Breast epithelium (tissue), 4 donors: ENCODE measurements at places on chromosomes 2 and 18. TPM values are rescaled to one million over a fixed set of nuclear protein-coding genes. Genes with fewer than 3 reads are reported as not detected.
A peak's percentile ranks its signal among the peaks of the same experiment; 100 is the strongest.

- DNase-seq = no peak
Observed at GRCh38 chr2:182207049-182207746, 219.6 kb downstream of the PDE1A start.

GRCh38 chr2:100887713-100888495, 68.0 kb downstream of the NPAS2 start:
- peak; percentile 48 for DNase-seq

Gene SLC38A11
- 2.2 TPM for total RNA-seq

Gene FOXI3
- total RNA-seq = not detected

- no peak for DNase-seq
Observed at GRCh38 chr2:136250131-136250530, 132.2 kb upstream of the CXCR4 start.

Gene HDHD2
- total RNA-seq = 41.0 TPM

DNA sequence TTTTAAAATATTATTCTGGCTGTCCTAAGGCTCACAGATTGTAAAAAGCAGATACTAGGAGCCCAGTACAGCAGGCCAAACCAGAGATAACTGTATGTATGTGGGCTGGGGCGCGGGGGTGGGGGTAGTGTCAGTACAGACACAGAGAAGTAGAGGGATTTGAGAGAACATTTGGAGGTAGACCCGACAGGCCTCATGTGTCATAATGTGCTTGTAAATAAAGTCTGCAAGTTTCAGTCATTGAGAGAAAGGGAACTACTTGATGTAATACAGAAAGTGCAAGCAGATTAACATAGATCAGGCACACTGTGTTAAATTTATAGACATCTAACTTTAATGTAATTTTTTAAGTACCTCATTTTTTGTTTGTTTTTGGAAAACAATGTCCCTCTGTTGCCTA, 7.4 kb upstream of the POLI start:
- no peak for DNase-seq

Gene GAL3ST2
- 2.6 TPM for total RNA-seq

Gene MC2R
- not detected for total RNA-seq

Gene CASP8
- 21.3 TPM for total RNA-seq

GRCh38 chr2:27901234-27901633, 10.7 kb downstream of the BABAM2 start:
- no peak for DNase-seq

Gene DYNAP
- not detected for total RNA-seq

Gene SNTG2
- total RNA-seq = 7.4 TPM

DNA sequence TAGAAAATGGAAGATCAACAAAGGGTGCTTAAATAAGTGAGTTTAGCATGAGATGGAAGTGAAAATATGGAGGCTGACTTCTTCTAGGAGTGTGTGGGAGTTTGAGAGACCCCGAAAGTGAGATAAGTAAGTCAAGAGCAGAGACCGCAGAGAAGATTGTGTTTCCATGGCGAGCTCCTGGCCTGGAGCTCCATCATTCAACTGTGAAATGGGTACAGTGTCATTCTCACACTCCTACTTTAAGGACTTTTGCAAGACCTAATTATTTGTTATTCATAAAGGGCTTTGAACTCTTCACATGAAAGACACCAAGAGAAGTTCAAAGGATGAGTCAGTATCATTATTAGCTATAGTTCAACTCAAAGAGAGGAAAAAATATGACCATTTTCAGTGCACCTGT, 134.2 kb upstream of the PIK3C3 start:
- no peak for DNase-seq

DNA sequence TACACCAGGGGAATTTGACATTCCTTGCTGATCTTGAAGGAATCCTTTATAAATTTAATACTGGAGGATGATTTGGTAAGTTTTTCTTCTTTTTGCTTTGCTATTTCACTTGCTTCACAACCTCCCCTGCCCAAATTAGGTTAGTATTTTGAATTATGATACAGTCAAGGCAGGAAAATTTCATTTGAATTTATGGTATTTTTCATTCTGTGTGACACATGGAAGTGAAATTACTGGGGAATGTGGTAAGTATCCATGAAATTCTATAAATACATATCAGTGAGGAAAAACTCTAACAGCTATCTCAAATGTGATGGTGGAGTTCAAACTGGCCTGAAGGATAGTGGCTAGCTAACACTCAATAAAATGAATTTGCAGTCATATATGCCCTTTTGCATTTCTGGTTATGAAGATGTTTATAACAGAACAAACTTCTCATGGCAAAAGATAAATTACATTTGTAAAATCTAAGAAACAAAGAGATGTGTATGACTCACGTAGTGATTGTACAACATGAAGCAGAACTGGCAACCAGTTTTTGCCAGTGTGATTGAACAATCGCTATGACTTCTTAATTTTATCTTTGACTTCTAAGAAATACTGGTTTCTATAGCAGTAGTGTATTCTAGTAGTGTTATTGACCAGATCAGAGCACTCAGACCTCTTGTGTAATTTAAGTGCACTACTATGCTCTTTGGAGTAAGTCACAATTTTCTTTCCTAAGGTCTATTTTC, 152.6 kb downstream of the IKZF2 start:
- DNase-seq = no peak

DNA sequence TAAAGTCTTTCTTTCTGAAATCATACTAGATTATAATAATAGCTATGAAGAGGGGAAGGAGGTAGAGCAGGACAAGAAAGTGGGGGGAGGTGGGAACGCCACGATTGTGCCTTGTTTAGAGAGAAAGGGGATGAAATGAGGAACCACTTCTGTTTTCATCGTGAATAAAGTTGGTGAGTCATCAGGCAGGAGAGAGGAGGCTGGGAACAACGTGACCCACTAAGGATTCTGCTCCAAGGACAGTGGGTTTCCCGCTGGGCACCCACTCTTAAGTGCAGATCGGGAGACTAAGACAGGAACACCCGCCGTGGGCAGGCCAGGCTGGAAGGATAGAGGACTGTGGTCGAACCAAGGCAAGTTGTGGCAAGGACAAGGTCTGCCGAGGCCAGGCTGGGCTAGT, 158.2 kb downstream of the L3MBTL4 start:
- DNase-seq = no peak

- no peak for DNase-seq
Observed at GRCh38 chr2:232875256-232876121, 5.4 kb downstream of the SNORC start.

DNA sequence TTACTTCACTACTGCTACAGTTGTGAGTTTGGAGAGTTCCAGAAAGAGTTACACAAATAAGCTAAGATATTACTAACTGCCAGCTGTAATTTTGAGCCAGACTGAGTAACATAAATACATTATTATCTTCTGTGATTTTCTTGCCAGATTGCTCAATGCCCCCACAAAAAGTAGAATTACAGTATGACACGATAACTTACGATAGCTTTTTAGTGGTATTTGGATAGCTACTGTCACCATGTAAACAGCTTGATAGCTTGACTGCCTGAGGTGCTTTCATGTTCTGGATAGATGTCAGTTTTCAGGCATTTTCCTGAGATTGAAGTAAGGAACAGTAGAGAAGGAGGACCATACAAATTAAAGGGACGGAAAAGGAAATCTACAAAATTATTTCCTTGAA, 533.3 kb downstream of the SOCS6 start:
- DNase-seq = no peak

Gene VIL1
- total RNA-seq = not detected

Gene C2orf92
- total RNA-seq = 11.2 TPM

- DNase-seq = no peak
Observed at GRCh38 chr2:24717263-24717951, 75.8 kb downstream of the PTRHD1 start.

Gene ALPP
- total RNA-seq = not detected

Gene CTAGE1
- total RNA-seq = not detected

DNA sequence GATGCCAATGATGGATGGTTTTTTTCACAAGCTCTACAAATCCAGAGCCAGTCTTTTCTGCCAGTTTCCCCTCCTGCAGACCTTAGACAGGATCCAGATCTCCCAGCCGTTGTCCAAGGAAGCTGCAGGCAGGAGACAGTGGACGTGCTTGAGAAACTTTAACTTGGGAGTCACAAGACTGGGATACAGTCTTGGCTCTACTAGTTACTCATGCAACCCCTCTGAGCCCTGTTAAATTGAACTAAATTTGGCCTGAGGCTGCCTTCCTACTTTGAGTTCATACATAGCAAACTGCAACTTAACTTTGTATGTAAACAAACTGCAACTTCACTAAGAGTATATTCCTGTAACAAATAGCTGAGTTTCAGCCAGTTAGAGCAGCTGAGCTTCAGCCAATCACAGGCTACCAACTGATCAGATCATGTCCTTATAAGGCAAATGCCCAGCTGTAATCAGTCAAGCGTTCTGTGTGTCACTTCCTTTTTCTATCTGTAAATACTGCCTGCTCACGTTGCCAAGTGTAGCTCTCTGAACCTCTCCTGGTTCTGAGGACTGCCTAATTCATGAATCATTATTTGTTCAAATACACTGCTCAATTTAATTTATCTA, 140.9 kb downstream of the CAPN13 start:
- DNase-seq = no peak

DNA sequence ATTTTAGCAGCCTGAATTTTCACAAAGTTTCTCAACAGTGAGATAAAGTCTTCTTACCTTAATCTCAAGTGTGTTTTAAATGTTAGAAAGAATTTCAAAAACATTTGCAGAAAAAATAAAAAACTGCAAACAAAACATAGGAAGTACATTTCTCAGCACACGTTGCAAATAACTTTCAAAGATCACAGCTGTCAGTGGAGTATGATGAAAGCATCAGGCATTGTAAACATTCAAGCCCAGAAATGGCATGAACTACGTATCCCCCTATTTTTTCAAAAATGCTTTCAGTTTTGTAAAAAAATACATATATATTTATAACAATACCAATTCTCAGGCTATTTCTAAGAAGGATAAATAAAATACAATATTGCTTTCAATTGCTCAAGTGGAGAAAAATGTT, 320.6 kb upstream of the TFPI start:
- no peak for DNase-seq

DNA sequence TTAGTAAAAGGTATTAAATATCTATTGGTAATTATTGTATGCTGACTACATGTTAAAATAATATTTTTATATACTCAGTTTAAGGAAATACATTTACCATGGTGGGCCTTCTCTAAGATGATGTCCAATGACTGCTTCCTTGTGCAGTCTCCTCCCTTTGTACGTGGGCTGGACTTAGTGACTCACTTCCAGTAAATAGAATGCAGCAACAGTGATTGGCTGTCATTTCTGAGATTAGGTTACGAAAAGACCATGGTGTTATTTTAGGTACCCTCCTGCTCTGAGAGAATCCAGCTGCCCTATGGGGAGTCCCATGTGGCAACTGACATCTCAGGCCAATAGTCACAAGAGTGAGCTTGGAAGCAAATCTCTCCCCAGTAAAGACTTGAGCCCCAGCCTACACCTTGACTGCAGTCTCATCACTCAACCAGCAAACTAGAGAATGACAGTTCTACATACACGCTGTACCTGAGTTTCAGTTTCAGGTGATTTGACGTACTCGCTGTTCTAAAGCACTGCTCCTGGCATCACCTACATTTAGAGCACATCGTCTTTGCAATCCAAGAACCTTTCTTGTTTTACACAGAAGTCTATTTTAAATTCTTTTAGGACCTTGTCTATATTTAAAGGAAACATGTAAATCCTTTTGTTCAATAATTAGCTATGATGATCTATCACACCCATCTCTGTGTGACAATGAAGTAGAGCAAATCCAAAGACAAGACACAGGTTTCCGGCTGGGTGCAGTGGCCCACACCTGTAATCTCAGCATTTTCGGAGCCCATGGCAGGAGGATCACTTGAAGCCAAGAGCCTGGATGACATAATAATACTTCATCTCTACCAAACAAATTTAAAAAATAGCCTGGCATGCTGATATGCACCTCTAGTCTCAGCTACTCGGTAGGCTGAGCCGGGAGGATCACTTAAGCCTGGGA, 87.2 kb downstream of the COBLL1 start:
- no peak for DNase-seq

- no peak for DNase-seq
Observed at GRCh38 chr18:50578651-50579050, 18.8 kb downstream of the MAPK4 start.

Gene SAG
- not detected for total RNA-seq

- no peak for DNase-seq
Observed at GRCh38 chr2:198220763-198221610, 416.6 kb downstream of the PLCL1 start.

- no peak for DNase-seq
Observed at GRCh38 chr2:222196159-222196558, 102.6 kb downstream of the PAX3 start.

GRCh38 chr18:58581265-58581664, 47.6 kb downstream of the ALPK2 start:
- DNase-seq = no peak

- DNase-seq = no peak
Observed at GRCh38 chr2:135638825-135639224, 102.8 kb upstream of the UBXN4 start.

GRCh38 chr18:48529796-48530195, 9.0 kb upstream of the CTIF start:
- DNase-seq = no peak

- no peak for DNase-seq
Observed at GRCh38 chr2:227774011-227774624, 28.4 kb downstream of the SCYGR8 start.

Gene SMAD2
- total RNA-seq = 35.1 TPM

DNA sequence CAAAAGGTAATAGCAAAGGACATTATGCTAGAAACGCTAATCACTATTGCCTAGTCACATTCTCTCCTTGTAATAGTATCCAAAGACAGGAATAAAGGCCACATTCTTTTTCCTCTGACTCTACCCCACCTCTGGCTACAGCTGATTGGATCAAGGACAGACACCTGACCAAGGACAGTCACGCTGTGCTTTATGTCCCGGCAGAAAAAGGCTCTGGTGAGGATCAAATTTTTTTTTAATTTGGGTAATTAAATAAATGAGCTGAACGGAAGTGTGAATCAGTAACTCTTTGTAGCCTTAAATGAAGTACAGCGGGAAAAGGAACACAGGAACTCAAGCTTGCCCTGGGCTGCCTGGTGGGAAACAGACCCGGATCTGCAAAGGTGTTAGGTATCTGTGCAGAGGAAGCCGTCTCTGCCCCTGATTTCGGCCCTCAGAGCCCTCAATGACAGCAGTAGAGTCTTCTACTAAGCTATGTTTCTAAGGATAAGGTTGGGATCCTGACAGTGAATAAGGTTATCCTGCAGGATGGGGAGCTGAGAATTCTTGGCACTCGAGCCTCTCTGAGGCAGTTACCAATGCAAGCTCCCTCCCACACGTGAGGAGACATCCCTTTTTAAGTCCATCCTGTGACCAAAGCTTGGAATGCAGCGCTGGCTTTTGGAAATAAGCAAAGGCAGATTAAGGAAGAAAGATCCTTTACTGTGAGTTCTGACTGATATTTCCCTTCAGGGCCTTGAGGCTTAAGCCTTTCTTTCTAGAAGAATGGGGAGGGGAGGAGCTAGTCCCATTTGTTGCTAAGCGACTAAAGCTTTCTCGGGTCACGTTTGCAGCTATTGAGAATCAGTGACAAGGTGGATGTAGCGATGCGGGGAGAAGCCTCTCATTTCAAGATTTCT, 37.8 kb upstream of the IKZF2 start:
- DNase-seq = no peak

Gene TNFRSF11A
- 4.6 TPM for total RNA-seq

- DNase-seq = no peak
Observed at GRCh38 chr2:6089474-6089873, 397.3 kb downstream of the SOX11 start.

- no peak for DNase-seq
Observed at GRCh38 chr2:174076040-174076439, 110.9 kb upstream of the SP3 start.
